ENCODE measurements at places on chromosomes 3 and 15. TPM values are rescaled to one million over a fixed set of nuclear protein-coding genes. Genes with fewer than 3 reads are reported as not detected.

GRCh38 chr3:184361932-184362667, 590 bp downstream of the POLR2H start:
- no peak for DNase-seq

- DNase-seq: no peak
Measured at GRCh38 chr3:141011997-141012262, 39.2 kb upstream of the SPSB4 start.

DNA sequence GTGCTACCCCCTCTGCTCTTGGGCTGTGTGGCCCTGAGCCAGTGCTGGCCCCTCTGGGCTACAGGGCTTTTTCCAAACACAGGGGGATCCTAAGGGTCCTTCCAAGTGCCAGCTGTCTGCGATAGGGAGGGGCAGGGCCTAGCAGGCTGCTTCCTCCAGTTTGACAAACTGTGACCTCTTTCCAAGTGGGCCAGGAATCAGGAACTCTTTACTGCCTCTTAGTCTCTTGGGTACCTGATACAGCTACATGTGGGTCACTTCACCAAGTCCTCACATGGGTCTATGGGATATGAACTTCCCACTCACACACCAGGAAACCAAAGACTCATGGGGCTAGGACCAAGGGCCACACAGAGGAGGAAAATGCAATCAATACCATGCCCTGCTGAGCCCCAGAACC, 25.4 kb downstream of the SEC61A1 start:
- DNase-seq: no peak

- no peak for DNase-seq
Measured at GRCh38 chr3:151200586-151200985, 2.4 kb downstream of the GPR171 start.

Gene SLC24A5
- total RNA-seq: 0.29 TPM

Gene TOP2B
- total RNA-seq: 274 TPM

Data from uterus (tissue), 4 donors.